COLO829 (cell line): ENCODE measurements at places on chromosomes 5 and 9.

DNA sequence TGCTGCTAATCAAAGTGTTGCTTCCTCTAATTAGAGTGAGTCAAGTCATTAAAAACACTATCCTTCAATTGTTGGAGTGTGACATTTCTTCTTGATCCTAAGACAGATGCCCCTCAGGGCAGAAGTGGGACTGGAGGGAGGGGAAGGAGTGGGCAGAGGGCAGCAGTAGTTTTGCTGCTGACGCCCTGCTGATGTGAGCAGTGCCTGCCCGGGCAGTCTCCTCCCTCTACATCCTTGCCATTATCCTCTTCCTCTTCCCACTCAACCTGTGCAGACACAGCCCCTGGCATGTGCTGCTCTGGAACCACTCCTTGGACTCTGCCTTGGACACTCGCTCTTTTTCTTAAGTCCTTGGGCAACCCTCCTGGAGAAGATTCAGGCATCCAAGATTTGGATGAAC is 232.5 kb downstream of the HSPA4 start:
- no peak for DNase-seq

GRCh38 chr5:171442287-171443042 is 23.0 kb downstream of the FGF18 start:
- no peak for DNase-seq

- no peak for DNase-seq
Observed at GRCh38 chr5:172466062-172466461, 11.7 kb upstream of the SH3PXD2B start.

DNA sequence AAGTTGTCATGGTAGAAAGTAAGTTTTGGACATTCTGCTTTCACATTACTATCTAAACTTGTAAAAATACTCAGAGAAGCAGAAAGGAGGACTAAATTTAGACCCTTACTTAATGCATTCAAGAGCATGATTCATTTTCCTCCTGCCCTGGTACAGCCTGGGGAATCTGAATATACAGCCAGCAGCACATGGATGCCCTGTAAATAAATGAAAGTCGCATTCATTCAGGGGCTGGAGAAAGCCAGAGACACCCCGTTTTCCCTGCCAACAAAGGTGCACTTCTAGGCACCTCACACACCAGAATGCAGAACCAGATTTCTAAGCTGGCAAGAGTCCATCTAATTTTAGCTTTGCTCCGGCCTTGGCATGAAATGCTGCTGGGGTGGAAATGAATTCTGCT is 172.7 kb upstream of the KLF9 start:
- no peak for DNase-seq

DNA sequence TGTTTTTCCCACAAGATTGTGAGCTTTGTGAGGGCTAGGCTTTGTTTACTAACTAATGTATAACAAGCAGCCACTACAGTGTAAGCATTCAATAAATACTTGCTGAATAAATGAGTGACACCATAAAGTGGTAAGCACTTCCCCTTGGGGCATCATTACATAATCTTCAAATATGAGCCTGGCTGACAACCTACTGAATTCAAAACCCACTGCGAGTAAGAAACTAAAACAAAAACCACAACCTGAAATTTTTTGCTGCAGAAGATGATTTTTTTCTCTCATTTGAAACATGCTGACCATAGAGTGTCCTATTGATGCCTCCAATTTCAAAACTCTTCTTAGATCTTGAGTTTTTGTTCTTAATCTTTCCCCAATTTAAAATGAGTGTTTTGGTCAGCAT is 331.3 kb upstream of the CCNG1 start:
- no peak for DNase-seq

DNA sequence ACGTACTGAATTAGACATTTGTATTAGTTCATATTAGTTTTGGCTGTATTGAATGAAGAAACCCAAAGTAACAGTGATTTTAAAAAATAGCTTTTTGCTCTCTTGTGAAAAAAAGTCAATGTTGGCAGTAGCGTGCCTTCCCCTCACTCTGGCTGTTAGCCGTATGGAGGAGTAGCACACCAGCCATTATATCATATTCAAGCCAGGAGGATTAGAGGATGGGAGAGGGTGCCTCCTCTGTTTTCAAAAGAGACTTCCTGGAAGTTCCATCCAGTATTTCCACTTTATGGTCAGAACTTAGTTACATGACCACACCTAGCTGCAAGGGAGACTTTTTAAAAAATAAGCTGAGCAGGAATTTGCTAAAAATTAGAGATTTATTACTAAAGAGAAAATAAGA is 41.2 kb downstream of the GPR21 start:
- no peak for DNase-seq

DNA sequence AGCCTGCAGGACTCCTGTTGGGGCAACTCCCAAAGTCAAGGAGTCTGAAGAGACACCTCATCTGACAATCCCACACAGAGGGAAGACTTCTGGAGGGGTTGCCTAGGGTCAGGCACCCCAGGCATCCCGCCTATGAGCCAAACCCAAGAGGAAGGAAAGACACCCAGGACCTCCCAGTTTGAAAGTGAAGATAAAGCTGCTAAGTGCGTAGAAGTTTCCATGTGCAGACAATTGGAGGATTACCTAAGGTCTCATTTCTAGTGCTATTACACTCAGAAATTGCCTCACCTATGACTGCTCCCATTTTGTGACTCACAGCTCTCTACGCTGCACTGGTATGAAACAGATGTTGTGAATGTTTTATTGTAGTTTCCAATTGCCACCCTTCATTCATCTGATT is 322.9 kb downstream of the SLIT3 start:
- no peak for DNase-seq

DNA sequence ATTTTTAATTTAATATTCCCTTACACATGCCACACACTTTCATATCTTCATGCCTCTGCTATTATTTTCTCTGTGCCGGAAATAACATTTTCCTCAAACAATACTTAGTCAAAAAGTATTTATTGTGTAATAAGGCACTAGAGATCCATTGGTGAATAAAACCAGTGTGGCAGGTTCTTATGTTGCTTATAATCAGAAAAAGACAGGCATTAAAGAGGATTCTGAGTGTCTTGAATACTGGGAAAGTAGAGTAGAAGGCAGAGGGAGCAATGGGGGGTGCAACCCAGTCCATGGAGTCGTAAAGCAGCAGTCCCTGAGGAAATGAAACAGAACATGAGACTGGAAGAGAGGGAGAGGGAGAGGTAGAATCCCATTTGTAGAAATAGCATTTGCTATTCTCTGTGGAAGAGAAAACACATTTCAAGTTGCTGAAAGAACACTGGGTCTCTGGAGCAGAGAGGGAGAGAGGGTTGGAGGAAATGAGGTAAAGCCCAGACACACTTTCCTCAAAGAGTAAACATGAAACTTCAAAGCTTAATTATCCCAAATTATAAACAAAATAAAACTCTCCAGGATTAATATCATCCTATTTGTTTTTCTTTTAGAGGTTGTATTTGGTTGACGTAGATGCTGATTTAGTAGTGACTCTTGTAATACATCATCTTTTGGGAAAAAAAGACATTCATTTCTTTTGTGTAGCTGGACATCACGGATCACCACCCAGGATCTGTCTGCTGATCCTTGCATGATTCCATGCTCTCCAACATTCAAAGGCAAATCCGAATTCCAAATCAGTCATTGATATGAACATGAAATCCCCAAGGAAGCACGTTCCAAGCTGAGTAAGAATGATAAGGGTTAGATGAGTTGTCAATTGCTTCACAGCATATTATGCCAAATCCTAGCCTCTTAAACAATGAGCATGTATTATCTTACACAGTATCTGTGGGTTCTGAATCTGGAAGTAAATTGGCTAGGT is 37.4 kb upstream of the GRAMD2B start:
- no peak for DNase-seq

- no peak for DNase-seq
Observed at GRCh38 chr5:61330845-61331406, 1.1 kb upstream of the ZSWIM6 start.

DNA sequence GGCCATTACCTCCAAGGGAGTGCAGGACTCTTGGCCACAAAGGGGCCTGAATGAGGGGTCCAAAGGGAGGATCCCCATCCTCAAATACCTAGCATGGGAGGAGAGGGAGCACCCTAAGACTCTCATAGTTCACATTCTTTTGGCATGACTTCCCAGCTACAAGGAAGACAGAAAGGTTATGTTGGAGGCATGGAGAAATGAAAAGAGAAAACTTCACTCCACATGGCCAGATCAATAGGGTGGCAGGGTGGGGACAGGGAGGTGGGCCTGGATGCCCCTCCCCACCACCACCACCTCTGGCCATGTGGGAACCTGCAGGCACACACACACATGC is 97.6 kb downstream of the PAX5 start:
- no peak for DNase-seq

DNA sequence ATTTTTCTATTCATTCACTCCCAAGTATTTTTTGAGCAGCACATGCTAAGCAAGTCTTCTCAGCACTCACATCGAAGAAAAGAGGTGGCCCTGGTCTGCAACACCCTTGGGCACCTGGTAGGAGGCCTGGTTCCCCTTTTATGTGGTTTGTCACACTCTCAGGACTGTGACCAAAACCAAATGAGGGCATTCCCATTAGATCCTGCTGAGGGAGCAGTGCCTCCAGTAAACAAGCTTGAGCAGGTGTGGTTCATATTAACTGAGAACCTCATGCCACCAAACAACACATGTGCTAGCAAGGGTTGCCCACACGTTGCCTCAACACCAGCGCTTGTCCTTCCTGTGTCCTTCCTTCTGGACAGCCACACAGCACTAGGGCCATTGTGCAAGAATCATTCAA is 26.9 kb upstream of the SYK start:
- DNase-seq = no peak
